HepG2 (cell line): ENCODE measurements at places on chromosomes 12 and 14.
A peak's percentile ranks its signal among the peaks of the same experiment; 100 is the strongest.

- DNase-seq: no peak
These were observed 77.4 kb upstream of the REP15 start for GRCh38 chr12:27618836-27619235.

DNA sequence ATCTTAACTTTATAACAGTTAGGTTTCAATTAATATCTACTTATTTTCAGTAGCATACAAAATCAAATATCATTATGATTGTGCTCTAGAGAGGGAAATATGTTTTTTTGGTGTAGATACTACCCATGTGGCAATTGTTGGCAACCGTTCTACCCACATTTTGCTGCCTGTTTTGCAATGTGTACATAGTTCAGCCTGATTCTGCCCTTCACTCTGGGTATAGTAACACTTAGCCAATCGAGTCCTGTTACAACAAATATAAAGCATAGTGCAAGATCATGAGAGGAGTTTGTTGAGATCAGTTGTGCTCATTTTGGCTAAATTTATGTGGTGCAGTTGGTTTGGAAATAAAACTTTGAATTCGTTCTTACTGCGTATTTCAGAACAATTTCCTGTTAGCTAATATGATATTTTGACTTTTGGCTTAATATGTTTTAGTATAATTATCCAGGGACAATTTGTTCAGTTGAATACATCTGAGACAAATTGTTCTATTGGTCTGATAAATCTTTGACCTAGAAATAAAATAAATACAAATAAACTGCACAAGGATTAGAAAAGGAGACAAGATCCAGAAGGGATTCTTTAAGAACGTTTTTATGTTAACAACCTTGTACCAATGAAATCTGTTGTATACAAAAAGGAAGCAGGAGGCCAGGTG lies 76.9 kb downstream of the ATF7IP start:
- DNase-seq: no peak

DNA sequence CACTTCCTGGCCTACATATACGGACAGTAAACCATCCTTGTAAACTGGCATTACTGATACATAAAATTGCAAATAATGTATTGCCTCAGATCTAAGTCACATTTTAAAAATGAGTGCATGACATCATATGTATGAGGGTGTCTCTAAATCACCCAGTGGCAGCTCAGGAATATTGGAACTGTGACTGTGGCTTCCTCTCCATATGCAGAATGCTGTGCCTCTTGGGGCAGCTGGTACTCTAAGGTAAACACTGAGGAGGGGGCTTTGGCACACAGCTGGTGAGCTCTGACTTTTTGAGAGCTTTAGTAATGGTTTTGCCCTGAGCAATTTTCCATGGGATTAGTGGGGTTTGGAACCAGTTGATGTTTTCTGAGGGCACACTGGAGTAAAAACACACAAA lies 263.7 kb downstream of the BMP4 start:
- DNase-seq: no peak

DNA sequence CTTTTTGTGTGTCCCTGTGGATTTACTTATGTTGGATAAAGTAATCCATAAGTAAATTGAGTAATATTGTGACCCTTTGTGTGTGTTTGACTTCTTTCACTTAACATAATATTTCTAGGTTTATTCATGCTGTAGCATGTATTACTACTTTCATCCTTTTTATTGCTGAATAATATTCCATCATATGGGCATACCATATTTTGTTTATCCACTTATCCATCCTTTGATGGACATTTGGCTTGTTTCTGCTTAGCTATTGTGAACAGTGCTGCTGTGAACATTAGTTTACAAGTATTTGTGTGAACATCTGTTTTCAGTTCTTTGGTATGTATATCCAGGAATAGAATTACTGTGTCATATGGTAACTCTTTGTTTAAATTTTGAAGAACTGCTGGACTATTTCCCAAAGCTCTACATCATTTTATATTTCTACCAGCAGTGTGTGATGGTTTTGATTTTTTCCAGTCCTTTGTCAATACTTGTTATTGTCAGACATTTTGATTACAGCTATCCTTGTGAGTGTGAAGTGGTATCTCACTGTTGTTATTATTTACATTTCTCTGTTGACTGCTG lies 25.2 kb downstream of the G2E3 start:
- no peak for DNase-seq

DNA sequence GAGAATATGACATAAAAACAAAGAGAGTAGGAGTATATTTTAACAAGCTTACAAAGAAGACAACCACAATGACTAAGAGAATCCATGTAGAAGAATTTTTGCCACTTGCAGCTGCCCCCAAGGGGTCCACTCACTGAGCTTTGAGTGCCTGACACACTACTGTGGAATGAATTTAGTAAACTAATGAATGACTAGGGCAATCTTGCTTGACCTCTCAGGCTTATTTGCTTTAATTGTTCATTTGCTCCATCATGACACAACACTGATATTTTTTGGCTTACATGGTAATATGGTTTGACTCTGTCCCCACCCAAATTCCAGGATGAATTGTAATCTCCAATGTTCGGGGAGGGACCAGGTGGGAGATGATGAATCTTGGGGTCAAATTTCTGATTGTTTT lies 249.1 kb upstream of the FAR2 start:
- DNase-seq: no peak

DNA sequence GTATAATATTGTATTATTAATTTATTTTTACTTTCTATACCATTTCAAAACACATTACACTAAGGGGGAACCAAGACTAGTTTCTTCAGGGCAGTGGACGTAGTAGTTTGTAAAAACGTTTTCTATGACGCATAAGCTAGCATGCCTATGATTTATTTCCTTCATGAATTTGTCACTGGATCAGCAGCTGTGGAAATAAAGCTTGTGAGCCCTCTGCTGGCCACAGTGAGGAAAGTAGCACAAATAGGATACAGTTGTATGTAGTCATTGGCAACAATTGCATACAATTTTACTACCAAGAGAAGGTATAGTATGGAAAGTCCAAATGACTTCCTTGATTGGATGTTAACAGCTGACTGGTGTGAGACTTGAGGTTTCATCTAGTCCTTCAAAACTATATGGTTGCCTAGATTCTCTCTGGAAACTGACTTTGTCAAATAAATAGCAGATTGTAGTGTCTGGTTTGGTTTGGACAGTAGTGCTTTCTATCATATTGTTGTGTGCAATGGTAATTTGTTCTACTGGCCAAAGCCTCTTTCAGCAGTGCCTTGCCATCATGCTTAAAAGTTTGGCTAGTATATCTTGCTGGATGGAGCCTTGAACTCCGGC lies 24.3 kb upstream of the PLEKHD1 start:
- peak; percentile 73 for DNase-seq

- no peak for DNase-seq
These were observed 38.5 kb downstream of the PPP2R5E start for GRCh38 chr14:63504648-63505047.

DNA sequence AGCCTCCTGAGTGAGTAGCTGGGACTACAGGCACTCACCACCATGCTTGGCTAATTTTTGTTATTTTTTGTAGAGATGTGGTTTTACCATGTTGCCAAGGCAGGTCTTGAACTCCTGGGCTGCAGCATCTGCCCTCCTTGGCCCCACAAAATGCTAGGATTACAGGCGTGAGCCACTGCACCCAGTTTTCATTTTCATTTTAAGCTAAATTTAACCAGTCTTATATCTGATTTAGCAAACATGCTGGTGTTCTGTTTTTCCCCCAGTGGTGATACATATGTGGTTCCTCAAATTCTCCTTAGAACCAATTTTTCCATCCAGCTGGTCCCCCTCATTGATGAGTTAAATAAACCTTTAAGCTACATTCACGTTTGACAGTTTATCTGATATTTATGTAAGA lies 43.8 kb upstream of the BICD1 start:
- DNase-seq: no peak

- no peak for DNase-seq
These were observed 869.2 kb downstream of the TMEM121 start for GRCh38 chr14:106395456-106396050.

DNA sequence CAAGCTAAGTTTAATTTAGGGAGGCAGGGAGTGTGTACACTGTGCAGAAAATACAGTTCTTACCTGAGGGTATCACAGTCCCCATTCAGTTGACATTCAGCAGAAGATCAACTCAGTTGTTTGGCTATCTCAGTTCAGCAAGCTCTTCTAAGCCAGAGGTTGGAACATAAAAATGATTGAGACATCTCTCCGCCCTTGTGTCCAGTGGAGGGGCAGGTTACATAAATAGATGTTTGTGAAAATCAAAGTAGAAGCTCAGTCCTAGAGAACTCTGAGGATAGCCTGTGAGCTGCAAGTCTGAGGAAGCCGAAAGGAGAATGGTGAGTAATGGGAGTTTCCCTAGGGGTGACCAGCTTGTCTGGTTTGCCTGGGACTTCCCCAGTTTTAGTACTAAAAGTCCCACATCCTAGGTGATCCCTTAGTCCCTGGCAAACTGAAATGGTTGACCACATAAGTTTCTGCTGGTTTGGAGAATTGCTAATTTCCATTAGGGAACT lies 251.4 kb upstream of the ATP2B1 start:
- DNase-seq: no peak

DNA sequence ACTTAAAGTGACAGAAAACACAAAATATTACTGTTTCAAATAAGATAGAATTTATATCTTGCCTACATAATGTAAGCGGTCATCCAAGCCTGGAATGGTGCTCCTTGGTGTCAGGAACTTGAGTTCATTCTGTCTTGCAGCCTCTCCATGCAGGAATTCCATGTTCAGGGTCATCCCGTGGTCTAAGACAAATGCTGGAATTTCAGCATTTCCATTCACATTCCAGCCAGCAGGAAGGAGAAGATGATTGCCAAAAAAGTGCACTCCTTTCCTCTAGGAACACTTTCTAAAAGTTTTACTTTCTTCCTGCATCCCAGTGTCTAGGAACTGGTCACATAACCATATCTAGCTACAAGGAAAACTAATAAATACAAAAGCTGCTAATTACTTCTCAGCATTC lies 106.3 kb downstream of the PTPRO start:
- DNase-seq: no peak

GRCh38 chr14:67875175-67876006 lies 55.8 kb downstream of the RAD51B start:
- DNase-seq: no peak

DNA sequence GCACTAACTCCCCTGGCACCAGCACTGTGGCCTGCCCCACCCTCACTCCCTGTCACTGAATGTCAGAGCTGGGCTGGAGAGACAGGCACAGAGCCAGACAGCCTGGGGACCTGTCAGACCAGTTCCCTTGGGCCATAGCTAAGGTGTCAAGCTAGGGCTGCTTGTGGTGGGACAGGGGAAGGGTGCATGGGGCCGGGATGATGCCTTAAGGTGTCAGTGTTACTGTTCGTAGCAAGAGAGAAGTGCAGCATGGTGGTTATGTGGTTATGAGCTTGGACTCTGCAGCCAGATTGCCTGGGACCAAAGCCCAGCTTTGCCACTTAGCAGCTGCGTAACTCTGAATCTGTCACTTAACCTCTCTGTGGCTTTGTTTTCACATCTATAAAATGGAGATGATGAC lies 3.8 kb downstream of the RAPGEF3 start:
- DNase-seq: no peak

DNA sequence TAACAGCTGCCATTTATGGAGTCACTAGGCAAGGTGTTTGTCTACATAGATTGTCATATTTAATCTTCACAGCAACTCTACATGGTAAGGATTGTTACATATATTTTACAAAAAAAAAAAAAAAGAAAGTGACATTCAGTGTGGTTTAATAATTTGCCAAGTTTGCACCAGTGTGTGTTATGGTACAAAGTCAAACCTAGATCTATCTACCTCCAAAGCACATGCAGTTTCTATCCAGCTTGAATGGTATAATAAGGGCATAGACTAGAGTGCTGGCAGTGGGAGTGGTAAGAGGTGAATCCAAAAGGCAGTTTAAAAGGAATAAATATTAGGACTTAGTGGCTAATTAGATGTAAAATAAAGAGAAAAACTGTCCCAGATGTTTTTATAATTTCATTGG lies 66.2 kb upstream of the PCNX4 start:
- peak; percentile 1 for DNase-seq

DNA sequence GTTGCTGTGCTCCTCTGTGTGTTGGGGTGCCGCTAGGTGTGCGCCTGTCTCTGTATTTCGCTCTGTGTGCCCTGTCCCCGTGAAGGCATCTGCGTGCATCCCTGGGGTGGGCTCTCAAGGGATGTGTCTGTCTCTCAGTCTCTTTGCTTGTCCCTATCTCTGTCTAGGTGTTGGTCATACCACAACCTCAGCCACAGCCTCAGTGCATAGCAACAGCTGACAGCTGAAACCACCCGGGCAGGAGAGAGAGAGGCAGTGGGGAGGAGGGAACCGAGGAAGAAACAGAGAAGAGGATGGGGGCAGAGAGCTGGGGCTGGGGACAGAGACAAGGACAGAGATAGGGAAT lies 953 bp upstream of the NXPH4 start:
- DNase-seq: no peak

DNA sequence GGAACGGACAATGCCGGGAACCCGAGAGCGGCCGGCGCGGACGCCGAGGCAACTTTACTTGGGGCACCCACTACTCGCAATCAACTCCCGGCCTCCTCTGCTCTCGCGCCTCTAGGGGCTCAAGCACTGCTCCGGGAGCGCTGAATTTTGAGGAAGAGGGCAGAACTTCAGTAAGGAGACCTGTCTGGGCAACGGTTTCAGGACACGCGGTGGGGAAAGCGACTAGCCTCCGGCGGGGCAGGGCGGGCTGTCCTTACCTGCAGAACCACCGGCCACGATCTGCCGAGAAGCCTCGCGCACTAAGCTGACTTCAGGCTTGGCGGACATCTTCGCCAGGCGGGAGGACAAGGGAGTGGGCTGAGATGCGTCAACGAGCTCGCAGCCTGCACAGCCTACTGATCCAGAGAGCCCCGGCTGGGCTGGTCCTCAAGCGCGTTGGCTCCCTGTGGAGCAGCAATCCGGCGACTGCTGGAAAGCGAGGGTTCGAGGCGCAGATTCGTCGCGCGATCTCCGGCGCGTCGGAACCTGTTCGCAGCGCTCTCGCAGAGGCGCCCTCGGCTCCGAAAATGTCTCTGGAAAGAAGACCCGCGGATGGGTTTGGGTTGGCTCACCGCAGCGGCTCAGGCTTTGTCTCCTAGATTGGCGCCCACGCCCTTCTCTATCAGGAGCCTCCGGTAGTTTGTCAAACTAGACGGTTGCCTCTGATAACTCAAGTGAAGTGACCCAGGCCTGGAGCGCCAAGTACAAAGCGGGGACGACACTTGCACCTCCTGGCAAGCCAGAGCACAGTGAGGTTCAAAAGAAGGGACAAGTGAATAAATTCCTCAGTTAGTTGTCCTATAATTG lies at the start of gene SLC25A21:
SLC25A21 (minus strand) TSS at position 583 of the 846 bp plus-strand sequence.
- peak; percentile 85 for DNase-seq

GRCh38 chr12:130658145-130658911 lies 57.8 kb downstream of the RIMBP2 start:
- DNase-seq: no peak

DNA sequence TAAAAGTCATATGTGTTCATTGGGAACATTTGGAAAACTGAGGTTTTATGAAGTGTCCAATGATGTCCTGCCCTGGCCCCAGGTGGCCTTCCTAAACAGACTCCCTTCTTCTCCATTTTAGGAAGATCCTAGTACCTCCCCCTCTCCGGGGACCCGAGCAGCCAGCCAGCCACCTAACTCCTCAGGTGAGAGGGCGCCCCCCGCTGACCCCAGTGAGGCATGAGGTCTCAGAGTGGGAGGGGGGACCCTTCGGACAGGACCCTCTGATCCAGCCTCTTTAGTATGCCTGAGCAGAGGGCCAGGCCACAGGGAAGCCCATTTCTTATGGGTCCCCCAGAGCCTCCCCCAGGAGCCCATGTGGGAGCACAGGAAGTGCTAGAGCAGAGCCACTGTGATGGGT lies 23.7 kb downstream of the DEGS2 start:
- no peak for DNase-seq

GRCh38 chr12:74365178-74365964 lies 172.3 kb upstream of the ATXN7L3B start:
- peak; percentile 21 for DNase-seq

GRCh38 chr12:32603071-32603470 lies 76.0 kb upstream of the DNM1L start:
- no peak for DNase-seq
